Stimulated activated CD8-positive, alpha-beta memory T cell treated with anti-CD3 and anti-CD28 coated beads, Interleukin-7, amount 100 ng/mL, for 48 hours (primary cell): ENCODE measurements at places on chromosomes 3 and 15.

DNA sequence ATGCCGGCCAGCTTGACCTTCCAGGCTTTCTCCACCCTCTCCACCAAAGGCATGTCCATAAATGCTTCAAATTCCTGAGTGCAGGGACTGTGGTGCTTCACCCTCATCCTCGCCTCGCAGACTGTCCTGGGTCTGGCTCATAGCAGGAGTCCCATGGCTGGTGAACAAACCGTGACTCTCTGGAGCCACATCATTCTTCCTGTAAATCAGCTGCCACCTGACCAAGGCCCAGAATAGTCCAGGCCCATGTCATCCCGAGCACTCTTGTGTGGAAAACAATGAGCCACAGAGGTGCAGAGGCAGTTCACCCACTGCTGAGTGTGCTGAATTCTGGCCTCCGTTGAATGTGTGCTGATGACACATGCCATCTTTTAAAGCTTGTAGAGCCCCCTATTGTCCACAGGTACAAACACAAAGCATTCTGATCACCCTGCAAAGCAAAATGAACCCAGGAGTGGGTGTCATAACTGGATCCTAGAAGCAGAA, 68.6 kb downstream of the ABHD5 start:
- no peak for DNase-seq

GRCh38 chr3:197378985-197379718, 80.7 kb upstream of the DLG1 start:
- no peak for DNase-seq

DNA sequence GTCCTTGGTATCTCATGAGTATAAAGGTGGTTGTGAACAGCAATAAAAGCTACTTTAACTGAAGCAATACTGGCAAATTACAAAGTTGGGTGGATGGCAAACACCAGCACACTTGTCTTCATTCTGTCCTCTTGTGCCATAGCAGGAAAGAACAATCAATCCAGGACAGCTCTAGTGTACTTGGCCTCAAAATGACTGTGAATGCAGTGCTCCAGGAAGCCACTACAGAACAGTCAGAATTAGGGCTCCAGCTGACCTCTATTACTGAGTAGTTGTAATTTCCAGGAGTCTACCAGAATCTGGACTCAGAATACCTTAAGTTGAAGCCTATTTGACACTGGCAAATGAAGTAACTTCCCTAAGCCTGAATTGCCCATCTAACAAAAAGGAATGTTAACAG, 339.0 kb upstream of the WNT5A start:
- DNase-seq, result no peak

GRCh38 chr15:67186688-67187087, 67.8 kb downstream of the AAGAB start:
- DNase-seq, result no peak

GRCh38 chr3:42547401-42547945, 34.3 kb downstream of the SEC22C start:
- no peak for DNase-seq

DNA sequence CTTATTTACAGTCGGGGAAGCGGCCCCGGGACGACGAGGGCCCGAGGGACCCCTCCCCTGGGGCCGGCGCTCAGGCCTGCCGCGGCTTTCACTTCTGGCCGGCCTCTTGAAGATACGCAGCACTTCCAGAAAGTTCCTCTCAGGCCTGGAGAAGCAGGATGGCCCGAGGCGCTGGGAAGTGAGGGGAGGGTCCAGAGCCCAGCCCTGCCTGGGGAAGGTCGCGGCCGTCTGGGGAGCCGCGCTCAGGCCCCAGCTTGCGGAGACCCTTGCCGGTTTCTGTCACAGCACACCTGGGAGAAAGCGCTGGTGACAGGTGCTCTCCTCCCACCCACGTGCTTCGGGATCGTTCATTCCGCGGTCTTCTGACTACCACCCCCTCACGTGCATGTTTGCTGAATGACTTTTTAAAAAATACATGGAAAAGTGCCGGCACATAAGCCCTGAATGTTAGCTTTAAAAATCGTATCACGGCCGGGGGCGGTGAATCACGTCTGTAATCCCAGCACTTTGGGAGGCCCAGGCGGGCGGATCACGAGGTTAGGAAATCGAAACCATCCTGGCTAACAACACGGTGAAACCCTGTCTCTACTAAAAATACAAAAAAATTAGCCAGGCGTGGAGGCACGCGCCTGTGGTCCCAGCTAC, 727 bp upstream of the TM2D3 start:
- no peak for DNase-seq

DNA sequence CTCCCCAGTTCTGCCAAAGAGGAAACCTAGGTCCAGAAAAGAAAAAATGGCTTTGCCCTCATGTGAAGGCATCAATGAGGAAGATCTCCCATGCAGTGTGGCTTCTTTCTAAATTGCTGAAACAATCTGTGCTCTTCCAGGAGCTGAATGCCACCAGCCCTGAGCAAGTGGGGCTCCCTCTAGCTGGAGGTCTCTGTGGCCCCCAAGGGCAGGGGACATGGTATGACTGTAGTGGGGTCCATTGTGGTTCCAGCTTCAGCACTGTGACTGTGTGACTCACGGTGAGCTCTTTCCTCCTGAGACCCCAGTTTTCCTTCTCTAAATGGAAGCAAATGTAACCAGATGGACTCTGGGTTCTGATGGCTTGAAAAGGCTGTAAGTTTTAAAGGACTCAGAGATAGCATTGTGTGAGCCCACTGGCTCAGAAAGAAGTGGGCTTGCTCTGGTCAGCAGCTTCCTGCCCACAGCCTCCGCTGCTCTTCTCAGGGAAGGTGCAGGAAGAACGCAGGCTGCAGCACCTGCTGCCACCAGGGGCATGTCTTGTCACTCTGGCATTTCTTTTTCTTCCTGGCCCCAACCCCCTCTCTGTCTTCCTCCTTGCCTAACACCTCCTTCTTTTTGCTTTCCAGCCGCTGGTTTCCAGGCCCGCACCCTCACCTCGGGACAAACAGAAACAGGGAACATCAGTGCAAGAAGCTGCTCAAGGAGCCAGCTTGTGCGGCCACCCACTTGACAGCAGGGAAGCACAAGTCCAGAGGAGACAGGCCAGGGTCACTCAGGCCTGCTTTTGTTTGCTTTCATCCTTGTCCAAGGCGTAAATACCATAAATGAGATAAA, 5.8 kb upstream of the CXCR6 start:
- no peak for DNase-seq
